Hematopoietic multipotent progenitor cell treated with erythropoietin and hydrocortisone succinate and interleukin-3 and kit ligand, for 15 days (in vitro differentiated cells): ENCODE measurements at places on chromosomes 1 and 21.

DNA sequence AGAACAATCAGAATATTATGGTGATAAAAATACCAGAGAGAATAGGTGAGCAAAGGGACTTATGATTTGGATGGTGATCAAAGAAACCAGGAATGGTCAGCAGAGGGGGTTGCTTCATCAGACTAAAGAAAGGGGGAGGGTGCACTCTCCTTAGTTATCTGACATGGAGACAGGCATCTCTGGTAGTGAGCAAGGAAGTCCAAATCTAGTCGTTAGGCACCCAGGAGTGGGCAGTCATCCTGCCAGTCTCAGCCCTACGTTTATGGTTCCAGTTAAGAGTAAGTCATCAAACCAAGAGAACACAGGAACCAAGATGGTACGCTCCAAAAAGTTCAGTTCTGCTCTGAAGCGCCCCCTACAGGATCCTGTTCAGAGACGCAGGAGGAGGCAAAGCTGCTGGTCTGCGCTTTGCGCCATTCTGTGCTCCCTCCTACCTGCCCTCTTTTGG lies 28.6 kb downstream of the EBNA1BP2 start:
- peak; percentile 43 for DNase-seq

DNA sequence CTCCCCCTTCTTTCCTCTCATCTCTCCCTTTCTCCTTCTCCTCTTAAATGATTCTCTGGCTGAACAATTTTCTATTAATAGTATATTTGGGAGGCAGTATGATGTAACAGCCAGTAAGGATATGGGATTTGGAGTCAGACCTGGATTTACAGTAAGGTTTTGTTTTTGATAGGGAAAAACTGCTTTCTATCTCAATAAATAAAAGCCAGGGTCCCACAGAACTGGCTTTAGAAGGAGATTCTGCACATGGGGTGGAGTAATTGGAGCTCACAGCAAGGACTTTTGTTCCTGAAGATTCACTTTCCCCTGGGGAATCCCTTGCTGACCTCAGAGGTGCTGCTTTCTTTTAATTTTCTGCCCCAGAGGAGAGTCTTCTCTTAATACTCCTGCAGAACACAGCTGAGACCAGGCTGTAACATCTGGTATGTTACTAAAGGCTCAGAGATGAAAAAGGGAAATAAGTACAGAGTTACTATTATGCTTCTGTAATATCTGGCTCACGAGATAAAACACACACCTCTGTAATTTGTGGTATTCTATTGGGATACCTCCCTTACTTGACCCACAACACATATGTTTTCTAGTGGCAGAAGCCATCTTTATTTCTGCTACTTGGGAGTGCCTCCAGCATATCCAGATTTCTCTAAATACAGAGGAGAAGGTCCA lies 13.4 kb downstream of the EPB41 start:
- DNase-seq: no peak

- DNase-seq: no peak
Measured at GRCh38 chr1:168972225-168972624, 134.3 kb upstream of the ATP1B1 start.

DNA sequence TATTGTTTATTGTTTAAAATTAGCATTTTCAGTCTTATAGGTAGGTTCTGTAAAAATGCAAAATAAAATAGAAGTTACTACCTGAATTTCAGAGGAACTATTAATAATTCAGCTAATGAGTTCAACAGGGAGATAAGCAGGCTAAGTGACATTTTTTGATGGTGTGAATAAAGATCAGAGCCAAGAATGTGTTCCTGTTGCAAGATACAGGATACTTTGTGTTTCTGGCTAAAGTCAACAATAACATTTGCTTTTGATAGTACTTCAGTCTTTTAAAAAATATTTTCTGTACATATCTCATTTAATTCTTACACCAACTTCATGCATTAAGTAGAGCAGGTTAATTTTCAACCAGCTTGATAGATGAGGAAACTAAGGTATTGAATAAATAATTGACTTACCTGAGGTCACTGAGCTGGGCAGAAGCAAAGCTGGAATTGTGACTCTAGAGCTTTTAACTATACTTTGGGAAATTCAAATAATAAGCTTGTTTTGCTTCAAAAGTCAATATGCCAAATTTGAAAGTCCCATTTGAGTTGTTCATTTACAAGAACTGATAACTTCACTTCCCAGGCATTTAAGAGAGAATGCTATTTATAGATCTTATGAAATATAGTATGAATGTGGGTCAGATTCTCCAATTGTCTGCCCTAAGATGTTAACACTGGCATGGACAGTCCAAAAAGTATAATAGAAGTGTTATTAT lies 6.0 kb downstream of the GORAB start:
- DNase-seq: no peak

- no peak for DNase-seq
Measured at GRCh38 chr1:150176593-150176992, 26.9 kb downstream of the PLEKHO1 start.

DNA sequence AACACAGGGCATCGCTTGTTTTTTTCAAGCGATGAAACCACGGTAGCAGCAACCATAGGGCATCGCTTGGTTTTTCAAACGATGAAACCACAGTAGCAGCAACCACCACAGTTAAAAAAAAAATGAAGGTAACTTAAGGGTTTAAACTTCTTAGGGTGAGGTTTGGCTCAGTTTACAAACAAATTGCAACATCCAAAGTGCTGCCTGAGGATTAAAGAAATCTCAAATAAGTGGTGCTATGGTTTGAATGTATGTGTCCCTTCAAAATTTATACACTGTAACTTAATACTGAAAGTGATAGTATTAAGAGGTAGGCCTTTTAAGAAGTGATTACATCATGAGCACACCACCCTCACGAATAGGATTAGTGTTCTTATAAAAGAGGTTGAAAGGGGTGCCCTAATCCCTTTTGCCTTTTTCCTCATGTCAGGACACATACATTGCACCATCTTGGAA lies 6.4 kb upstream of the GBP5 start:
- DNase-seq: no peak

- DNase-seq: no peak
Measured at GRCh38 chr1:166165661-166166328, 1.0 kb downstream of the FAM78B start.
